ENCODE measurements at places on chromosomes 4 and X.
A peak's percentile ranks its signal among the peaks of the same experiment; 100 is the strongest.

- no peak for DNase-seq
Observed at GRCh38 chr4:11669156-11669555, 240.5 kb upstream of the HS3ST1 start.

DNA sequence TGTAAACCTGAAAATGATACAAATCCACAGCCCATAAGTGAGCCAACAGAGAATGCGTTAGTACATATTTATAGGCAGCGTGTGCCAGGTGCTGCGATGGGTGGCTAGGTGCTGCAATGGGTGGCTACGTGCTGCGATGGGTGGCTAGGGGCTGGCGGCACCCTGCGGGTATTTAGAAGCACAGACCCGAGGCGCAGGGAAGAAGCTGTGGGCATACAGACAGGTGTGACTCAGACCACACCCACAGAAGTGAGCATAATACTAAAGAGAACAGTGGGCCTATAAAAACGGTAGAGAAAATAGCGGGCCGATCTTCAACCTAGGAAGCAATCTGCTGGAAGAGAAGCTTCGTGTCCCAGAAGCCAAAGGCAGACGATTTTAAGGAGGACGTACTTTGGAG lies 81.1 kb downstream of the FAT1 start:
- DNase-seq: no peak

- DNase-seq: no peak
Observed at GRCh38 chrX:135340831-135341230, 31.6 kb downstream of the ETDC start.

DNA sequence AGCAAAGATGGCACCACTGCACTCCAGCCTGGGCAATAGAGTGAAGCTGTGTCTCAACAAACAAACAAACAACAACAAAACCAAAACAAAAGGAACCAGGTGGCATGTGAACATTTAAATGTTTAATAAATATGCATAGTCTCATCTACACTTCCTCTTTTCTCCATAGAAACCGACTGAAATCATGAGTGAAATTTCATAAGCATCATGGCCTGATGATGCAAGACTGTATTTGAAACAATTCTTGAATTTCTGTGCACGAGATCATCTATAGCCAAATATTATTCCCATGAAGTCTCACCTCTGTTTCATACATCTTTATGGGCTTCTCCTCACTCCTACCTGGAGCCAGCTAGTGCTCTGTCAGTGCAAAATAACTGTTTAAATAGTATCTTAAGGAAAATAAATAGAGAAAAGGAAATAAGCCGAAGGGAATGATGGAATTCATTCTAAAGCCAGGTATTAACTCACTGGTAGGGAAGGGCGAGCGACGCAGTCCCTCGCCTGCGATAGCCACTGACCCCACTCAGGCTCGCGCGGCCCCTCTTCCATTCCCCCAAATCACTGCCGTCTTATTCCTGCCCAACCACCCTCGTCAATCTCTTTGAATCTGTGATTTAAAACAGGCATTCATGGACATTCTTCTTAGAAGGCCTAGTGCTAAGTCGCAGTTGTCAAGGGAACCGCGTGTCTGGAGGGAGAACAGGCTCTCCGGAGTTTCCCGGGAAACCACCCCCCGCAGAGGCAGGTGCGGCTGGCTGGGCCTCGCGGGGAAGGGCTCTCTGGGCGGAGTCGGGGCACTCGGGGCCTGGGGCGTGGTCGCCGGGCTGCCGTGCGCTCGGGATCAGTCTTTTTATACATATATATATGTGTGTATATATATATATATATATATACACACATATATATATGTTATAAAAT lies 52.4 kb upstream of the TRIM2 start:
- DNase-seq: no peak

DNA sequence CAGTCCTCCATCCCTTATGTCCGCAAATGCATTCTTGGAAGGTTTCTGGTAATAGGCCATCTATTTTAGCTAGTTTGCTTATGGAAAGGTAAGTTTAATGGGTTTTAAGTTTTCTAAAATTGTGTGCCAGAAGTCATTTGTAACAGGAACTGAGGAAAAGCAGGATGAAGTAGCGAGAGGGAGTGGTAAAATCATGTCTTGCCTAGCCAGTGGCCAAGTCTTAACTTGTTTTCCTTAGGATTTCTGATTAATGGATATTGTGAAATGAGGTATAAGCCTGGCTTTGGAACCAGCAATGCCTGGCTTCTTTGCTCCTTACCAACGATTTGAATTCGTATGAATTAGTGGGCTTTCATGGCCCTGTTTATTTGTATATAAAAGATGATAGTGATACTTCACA lies 7.3 kb downstream of the SEC24B start:
- no peak for DNase-seq

DNA sequence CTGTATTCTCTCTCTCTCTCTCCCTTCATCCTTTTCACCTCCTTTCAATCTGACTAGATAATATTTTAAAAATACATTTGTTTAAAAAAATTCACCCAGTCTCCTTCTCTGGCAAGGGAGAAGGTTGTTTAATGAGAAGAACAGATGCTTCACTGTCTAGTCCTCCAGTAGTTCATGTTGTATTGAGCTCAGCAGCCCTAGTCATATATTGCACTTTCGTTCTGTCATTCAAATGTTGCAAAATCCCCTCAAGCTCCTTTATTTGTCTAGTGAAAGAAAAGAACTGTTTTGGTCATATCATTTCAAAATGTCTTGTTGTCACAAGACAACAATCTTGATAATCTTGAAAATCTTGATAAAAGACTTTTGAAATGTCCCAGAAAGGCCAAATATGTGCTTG lies 248.0 kb downstream of the GALNTL6 start:
- no peak for DNase-seq

DNA sequence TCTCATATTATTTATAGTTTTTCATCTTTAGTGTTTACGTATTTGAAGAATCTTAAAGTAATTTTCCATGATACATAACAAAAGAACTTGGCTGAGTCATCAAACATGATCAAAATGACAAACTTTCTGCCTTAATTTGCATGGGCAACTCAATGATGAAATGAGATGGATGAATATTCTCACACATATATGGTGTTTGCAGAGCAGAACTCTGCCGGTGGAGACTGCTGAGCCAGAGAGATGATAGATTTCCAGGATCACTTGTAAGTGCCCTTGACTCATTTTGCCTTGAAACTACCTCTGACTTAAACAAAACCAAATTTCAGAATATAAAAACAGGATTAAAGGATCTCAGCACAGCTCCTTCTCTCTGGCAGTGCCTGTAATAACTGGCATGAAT lies 38.2 kb downstream of the TRPC3 start:
- DNase-seq: no peak

GRCh38 chrX:150268839-150269355 lies 94.2 kb upstream of the MAMLD1 start:
- DNase-seq: no peak

DNA sequence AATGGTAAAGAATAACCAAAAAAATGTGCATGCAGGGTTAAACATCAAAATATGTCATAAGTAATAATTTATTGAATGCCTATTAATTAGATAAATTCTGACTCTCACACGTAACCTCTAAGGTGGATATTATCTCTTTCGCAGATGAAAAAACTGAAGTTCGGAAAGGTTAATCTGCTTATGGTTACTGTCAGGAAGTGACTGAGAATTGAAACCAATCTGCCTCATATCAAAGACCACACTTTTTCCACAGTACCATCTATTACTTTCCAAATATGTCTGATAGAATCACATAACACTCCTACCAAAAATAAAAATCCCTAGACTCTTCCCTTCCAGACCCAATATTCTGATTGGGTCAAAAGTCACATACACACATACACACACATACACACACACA lies 6.2 kb downstream of the CHIC2 start:
- peak; percentile 38 for DNase-seq
